ENCODE measurements at places on chromosomes 5 and 9.
A peak's percentile ranks its signal among the peaks of the same experiment; 100 is the strongest.

DNA sequence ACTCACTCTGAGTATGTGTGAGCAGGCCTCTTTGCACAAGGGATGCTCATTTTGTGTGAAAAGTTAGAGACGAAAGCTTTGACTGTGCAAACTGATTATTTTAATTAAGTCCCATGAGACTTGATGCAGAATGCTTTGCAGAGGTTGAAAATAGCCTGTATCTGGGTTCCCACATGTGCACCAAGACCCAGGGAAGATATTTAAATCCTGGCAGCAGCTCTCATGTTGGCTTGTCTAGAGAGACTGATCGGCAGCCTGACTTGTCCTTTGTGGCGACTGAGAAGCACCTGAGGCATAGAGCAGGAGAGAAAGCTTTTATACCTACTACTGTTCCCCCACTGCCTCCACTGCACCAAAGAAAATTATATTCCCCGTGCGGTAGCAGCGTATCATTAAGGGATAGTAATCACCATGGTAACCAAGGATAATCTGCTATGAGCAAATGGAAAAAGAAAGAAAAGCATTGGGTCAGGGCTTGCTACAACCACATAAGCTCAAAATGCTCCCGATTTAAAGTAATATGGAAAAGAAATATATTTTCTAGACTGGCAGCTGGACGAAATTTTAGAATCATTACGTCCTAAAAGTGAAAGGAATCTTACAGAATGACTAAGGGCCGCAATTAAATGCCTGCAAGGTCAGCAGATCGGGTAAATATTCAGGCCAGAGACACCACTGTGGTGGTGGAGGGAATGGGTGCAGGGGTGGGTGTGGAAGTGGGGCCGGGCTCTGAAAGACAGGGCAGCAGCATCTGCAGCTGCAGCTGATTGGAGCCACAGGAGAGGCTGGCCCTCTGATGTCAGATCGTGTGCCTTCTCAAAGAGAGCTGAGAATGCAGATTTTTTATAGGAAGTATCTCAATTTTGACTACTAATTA lies 135.3 kb upstream of the EPB41L4A start:
- DNase-seq: no peak
- H3K27me3 ChIP-seq: no peaks in the 10 kb centered on the region

GRCh38 chr9:88399966-88400365 lies 11.7 kb downstream of the SPIN1 start:
- no peak overlapping the region for H3K4me3 ChIP-seq
- no peak overlapping the region for H3K27ac ChIP-seq
- H3K36me3 ChIP-seq: no peaks in the 10 kb centered on the region

DNA sequence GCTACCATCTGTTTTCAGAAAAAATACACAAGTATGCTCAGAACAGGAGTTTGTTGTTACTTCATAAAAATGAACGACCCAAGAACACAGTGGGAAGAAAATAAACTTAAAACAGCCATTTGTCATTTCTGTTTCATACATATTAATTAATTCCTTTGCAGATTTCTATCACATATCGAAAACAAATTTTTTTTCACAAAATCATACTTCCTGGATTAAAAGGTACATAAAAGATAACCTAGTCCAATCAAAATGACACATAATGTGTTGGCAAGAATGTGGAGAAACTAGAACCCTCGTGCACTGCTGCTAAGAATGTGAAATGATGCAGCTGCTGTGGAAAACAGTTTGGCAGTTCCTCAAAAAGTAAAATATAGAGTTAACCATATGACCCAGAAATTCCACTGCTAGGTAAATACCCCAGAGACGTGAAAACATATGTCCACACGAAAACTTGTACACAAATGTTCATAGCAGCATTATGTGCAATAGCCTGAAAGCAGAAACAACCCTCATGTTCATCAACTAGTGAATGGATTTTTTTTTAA lies 46.0 kb downstream of the MYO10 start:
- H3K36me3 ChIP-seq: no peaks in the 10 kb centered on the region
- H3K27me3 ChIP-seq: no peaks in the 10 kb centered on the region
- H3K4me1 ChIP-seq: no peaks in the 10 kb centered on the region
- H3K27ac ChIP-seq: no peak overlapping the region

DNA sequence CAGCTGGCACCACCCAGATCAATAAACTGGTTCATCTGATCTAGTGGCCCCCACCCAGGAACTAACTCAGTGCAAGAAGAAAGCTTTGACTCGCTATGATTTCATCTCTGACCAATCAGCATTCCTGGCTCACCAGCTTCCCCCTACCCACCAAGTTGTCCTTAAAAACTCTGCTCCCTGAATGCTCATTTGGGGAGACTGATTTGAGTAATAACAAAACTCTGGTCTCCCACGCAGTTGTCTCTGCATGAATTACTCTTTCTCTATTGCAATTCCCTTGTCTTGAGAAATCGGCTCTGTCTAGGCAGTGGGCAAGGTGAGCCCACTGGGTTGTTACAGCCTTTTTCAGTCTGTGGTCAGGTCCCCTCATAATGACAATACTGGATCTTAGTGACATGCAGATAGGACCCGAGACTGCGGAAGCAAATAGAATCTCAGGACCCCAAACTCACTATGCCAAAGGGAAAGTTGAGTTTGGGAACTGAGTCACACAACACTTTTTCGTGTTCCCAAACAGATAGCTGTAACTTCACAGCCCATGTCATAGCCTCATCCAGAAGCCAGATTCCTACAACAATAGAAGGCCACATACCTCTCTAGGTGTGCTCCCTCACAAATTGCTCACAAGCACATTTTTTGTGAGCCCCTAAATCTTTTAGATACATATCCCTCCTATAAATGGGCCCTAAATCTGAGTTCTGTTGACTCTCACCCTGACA lies 175.2 kb upstream of the RAI14 start:
- H3K36me3 ChIP-seq: no peaks in the 10 kb centered on the region
- H3K27me3 ChIP-seq: no peaks in the 10 kb centered on the region
- DNase-seq: no peak
- no peaks in the 10 kb centered on the region for H3K4me1 ChIP-seq
- H3K27ac ChIP-seq: no peak overlapping the region
- no peak overlapping the region for H3K4me3 ChIP-seq

- no peaks in the 10 kb centered on the region for H3K27me3 ChIP-seq
- no peaks in the 10 kb centered on the region for H3K36me3 ChIP-seq
- no peak for DNase-seq
- peak overlapping the region; percentile 53 for H3K27ac ChIP-seq
Observed at GRCh38 chr5:126971455-126972031, 58.8 kb downstream of the MARCHF3 start.

- no peaks in the 10 kb centered on the region for H3K27me3 ChIP-seq
- H3K4me3 ChIP-seq: no peak overlapping the region
- H3K4me1 ChIP-seq: no peaks in the 10 kb centered on the region
- DNase-seq: no peak
- H3K27ac ChIP-seq: no peak overlapping the region
Observed at GRCh38 chr9:108467653-108468324, 388.0 kb downstream of the ACTL7B start.

DNA sequence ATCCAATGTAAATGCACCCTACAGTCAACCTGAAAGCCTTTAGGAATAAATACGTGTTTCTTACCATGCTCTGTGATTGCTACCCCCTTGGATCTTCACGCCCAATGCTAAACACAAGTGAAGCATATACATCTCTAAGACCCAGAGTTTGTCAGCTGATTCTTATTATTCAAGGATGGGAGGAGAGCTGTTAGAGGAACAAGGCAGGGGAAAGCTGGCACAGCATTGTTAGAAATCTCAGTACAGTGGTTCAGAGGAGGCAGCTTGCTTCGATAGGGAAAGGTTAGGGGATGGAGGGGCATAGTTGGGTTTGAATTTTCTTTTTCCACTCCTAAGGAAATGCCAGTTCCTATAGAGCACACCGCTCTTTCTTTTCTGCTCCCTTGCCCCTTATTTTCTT lies 16.7 kb upstream of the TAF11L2 start:
- no peak overlapping the region for H3K27ac ChIP-seq
- DNase-seq: no peak
- H3K36me3 ChIP-seq: no peaks in the 10 kb centered on the region

- no peak overlapping the region for H3K27ac ChIP-seq
- H3K36me3 ChIP-seq: no peaks in the 10 kb centered on the region
- no peak for DNase-seq
Observed at GRCh38 chr5:14925326-14925725, 53.7 kb upstream of the ANKH start.
